ENCODE measurements at places on chromosomes 5 and 9. TPM values are rescaled to one million over a fixed set of nuclear protein-coding genes. Genes with fewer than 3 reads are reported as not detected.

The C5orf63 gene
- 8.2 TPM for total RNA-seq

The PCDHB5 gene
- total RNA-seq, result not detected

The PRRC2B gene
- 126 TPM for total RNA-seq

The KCNV2 gene
- not detected for total RNA-seq

The SPOCK1 gene
- not detected for total RNA-seq
